ENCODE measurements at places on chromosomes 6 and 20.
A peak's percentile ranks its signal among the peaks of the same experiment; 100 is the strongest.

GRCh38 chr20:31720486-31721407, 1.9 kb downstream of the BCL2L1 start:
- no peak for DNase-seq

DNA sequence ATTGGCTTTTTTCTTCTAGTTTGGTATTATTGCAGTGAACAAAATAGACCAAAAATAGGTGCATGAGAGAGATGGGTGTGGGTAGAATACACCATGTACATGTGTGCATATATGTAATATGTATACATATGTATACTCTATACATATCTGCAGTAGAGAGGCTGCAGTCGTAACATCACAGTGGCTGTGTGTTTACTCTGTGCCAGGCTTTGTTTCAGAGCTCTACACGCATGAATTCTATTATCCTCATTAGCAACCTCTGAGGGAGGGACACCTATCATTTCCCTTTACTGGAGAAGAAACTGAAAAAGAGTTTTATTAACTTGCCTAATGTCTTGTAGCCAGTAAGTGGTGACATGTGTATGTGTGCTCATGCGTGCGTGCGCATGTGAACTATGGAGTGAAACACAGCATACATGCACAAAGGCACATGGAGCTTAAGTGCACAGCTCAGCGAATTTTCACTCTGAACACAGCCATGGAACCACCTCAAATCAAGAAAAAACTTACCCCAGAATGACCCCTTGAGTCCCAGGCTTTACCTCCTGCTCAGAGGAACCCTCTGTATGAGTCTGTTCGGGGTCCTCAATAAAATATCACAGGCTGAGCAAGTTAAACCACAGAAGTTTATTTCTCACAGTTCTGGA, 452.5 kb downstream of the CDH26 start:
- no peak for DNase-seq

GRCh38 chr20:57410398-57410920, 19.3 kb downstream of the RBM38 start:
- peak; percentile 15 for DNase-seq

DNA sequence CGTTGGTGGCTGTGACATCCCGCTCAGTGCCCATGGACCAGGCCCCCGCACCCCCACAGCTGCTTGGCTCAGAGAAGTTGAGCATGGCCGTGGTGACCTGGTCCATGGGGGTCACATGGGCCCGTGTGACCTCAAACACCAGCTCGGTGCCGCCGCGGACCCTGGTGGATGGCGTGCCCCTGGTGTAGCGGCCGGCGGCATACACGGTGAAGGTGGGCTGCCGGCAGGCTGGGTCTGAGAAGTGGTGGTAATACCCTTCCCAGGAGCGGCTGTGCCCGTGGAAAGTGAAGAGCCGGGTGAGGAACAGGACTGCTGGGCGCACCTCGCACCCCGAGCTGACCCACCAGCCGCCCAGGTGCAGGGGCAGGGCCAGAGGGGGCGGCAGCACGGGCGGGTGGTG, 54.1 kb downstream of the APCDD1L start:
- no peak for DNase-seq

DNA sequence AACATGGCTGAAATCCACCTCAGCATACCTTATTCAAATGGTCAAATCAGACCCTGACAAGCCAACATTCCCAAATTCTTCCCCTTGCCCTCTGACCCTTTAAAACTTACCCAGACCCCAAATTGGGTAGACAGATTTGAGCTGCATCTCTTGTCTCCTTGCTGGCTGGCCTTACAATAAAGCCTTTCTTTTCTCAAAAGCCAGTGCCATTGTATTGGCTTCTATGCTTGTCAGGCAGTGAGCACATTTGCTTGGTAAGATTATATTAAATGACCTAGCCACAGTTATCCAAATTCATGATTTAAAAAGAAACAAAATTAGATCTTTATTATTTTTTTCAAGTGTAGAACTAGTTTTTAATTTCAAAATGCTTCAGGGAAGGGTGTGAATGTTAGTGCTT, 67.8 kb upstream of the FAM83B start:
- no peak for DNase-seq

GRCh38 chr20:62602550-62602949, 39.8 kb upstream of the SLCO4A1 start:
- peak; percentile 53 for DNase-seq

GRCh38 chr20:10469599-10469998, 34.5 kb downstream of the SLX4IP start:
- no peak for DNase-seq

- DNase-seq: no peak
These were observed 398.5 kb upstream of the GJE1 start for GRCh38 chr6:141734071-141734840.

GRCh38 chr20:9059931-9060330, 9.0 kb upstream of the PLCB4 start:
- no peak for DNase-seq

GRCh38 chr20:49594931-49595315, 27.0 kb upstream of the PTGIS start:
- DNase-seq: no peak
